ENCODE measurements at places on chromosomes 6 and 20.

DNA sequence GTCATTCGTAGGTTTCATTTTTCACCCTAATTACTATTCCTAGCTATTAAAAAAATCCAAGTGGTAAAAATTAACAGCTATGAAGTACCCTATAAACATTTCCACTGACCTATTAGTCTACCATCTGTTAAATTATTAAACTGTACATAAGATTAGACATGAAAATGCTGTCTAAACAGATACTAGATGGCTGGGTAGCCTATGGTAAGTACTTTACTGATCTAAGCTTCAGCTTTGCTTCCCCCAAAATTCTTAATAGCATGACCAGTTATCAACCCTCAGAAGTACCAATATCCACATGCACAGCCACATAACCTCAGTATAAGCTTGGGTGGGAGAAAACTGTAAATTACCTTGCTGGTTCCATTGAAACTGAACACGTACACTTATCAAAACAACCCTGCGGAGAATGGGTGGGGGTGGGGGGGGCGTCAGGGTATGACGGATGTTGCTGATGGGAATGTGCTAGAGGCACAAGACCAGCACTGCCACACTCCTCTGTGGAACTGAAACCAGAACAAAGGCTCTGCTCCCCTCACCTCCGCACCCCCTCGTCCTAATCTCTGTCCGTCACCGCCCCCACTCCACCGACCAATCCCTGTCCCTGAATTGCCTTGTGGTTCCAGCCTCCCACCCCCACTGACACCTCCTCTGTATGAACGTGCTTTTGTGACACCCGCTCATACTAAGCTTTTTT is 45.3 kb downstream of the B4GALT5 start:
- DNase-seq, result no peak

- no peak for DNase-seq
Observed at GRCh38 chr20:16007164-16007563, 566.1 kb downstream of the KIF16B start.

GRCh38 chr6:17267566-17267965 is 13.6 kb upstream of the RBM24 start:
- no peak for DNase-seq

DNA sequence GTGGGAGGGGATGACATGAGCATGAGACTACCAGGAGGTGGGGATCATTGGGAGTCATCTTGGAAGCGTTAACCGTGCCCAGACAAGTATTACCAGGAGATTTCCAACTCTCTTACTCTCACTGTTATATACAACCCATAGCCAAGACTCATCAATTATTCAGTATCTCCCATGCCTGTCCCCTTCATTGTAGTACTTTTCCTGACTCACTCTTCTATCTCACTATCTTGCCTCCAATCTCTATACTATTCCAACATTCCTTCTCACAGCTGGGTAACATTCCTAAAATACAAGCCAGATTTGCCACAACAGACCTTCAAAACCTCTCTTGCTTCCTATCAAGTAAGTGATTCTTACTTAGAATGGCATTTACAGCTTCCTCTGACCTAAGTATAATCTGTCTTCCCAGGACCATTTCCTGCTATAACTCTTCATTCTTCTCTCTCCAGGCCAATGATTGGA is 226.3 kb upstream of the SMLR1 start:
- no peak for DNase-seq

DNA sequence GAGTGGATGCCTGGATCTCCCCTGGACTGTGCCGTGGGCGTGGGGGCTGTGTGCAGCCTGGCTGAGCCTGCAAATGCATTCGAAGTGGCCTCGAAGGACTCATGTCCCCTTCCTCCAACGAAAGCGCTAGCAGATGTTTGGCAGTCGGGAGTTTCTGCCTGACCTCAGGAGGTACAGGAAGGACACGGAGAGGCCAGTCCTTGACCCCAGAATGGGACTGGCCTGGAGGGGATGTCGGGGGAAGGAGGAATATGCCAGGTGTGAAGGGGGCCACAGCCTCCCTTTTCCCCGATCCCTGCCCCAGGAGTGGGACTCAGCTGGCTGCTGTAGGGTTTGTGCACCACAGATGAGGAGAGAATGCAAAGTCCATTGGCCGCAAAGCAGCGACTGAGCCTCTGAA is 45.6 kb downstream of the APCDD1L start:
- no peak for DNase-seq

- DNase-seq, result no peak
Observed at GRCh38 chr6:1553562-1554083, 56.1 kb upstream of the FOXC1 start.

DNA sequence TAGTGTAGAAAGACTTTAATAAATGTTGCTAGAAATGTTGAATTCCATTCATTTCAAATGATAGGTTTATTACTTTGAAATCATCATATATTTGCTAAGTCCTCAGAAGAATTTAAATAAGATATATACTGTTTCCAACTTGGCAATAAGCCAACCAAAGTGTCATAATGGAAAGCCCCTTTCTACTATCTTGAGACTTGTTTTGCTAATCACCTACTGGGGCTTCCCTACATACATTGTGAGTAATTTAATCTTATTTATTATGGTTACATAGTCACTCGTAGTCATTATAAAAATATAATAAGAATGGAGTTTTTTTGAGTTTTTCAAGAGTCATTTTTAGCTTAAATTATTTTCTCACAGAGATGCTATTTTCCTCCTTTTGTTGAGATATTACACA is 20.7 kb downstream of the COL19A1 start:
- DNase-seq, result no peak

DNA sequence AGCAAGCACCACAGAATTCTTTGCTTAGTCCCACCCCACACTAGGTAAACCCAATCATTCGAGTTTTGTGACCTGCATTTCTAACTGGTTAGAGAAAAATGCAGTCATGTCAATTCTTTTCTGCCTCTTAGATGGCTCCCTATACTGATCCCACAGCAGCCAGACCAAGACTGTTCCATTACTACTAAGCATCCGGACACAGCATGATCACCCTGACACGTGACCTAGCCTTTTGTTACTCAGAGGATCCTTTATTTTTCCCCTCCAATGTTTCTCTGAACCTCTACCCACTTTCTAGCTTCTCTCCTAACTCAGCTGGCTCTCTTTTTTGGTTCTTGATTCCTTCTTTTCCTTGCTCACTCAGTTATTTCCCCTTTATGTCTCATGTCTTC is 87.9 kb downstream of the PDE10A start:
- DNase-seq, result no peak

DNA sequence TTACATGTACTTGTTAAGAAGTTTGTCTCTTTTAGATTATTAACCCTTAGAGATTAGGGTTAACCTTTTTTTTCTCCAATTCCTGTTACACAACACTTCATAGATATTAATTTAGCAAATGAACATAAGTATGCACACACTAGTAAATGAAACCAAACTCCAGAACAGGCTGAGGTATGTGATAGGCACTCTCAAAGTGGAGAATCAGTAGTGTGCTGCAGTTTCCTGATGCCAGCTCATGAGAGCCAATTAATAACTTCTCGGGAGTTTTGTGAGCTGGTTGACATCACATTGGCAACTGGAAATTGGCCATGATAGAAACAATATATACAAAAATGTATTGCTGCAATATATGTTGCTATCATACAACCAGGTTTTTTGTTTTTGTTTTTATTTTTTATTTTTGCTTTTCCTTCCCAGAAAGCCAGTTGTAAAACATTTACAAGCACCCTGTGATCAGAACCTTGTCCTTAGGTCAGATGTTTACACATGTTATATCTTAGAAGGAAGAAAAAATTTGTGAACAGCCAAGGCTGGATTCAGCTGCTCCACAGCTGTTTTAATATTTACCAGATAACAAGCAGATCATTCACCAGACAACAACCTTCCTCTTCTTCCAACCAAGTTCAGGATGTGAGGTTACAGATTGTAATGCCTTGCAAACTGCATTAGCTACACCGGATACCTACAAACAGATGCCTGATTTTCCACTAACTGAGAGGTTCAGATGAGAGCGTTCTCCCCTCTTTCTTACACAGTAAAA is 42.4 kb upstream of the ECHDC1 start:
- DNase-seq, result no peak

All from BE2C (cell line).